ENCODE measurements at places on chromosomes 6 and 20.

- DNase-seq, result peak; percentile 56
Observed at GRCh38 chr6:125746731-125747588, 2.5 kb upstream of the HEY2 start.

DNA sequence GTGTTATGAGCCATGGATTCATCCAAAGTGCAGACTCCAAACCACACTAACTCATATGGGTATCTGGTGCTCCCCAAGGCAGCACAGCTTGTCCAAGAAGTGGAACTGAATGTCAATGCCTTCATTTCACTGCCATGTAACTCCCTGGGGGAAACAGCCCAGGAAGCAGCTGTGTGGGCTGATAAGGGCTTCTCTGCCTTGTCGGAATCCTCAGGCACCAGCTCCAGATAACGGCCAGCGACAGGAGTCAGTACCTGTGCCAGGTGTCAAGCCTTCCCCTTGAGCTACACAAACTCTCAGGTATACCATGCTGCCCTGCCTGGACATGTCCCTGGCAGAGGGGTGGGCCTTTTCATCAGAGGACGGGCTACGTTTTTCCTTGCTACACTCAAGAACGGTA, 751.9 kb upstream of the CHD6 start:
- DNase-seq, result no peak

DNA sequence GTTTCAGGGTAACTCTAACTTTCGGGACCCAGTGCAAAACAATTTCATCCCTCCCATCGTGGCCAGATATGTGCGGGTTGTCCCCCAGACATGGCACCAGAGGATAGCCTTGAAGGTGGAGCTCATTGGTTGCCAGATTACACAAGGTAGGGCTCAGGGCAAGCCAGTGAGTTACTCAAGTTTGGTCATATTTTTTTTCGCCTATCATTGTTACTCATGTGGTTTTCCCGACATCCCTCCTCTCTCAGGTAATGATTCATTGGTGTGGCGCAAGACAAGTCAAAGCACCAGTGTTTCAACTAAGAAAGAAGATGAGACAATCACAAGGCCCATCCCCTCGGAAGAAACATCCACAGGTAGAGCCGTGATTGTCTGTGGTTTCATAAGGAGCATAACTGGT, 58.2 kb downstream of the DCBLD1 start:
- DNase-seq, result no peak

- DNase-seq, result no peak
Observed at GRCh38 chr6:33746036-33746600, 587 bp downstream of the IP6K3 start.

GRCh38 chr6:108526739-108527174, 34.0 kb upstream of the FOXO3 start:
- DNase-seq, result peak; percentile 5

DNA sequence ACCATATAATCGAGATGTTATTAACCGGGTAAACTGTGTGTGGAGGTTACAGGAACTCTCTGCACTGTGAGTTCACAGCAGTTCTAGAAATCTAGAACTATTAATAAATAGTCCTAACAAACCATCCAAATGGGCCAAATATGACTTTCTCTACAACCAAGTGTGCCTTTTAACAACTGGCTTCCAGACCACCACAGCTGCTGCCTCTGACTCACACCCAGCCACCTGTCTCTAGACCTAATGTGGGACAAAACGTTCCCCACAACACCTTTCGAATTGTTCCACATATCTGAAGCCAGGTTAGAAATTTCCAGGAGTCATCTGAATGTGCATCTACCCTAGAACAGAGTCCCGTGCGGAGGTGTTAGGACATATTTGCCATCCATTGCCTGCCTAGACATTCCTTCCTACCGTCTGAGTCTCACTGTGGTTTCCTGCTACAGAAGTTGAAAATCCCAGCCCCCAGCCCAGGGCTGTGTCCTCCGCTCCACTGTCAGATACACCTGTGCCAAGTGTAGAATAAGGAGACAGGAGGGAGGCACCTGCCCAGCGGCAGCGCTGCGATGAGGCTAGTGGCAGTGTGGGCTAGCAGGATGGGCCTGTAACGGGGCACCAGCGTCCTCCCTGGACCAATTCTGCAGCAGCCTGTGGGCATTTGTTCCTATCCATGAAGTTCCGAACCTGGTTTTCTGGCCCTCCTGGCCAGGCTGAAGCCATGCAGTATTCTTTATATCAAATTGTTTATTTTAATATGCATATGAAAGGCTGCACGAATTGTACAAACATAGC, 28.5 kb upstream of the MAP3K4 start:
- DNase-seq, result no peak

Measured in NCI-H2227 treated with DMSO at 0.1 percent for 48 hours (cell line).